Activated naive CD4-positive, alpha-beta T cell treated with anti-CD3 and anti-CD28 coated beads, Interleukin-2, amount 50 U/mL, for 16 hours (primary cell): ENCODE measurements at places on chromosomes 6 and 20.
A peak's percentile ranks its signal among the peaks of the same experiment; 100 is the strongest.

GRCh38 chr6:37155394-37156312 lies 14.3 kb upstream of the PIM1 start:
- DNase-seq: peak; percentile 51

DNA sequence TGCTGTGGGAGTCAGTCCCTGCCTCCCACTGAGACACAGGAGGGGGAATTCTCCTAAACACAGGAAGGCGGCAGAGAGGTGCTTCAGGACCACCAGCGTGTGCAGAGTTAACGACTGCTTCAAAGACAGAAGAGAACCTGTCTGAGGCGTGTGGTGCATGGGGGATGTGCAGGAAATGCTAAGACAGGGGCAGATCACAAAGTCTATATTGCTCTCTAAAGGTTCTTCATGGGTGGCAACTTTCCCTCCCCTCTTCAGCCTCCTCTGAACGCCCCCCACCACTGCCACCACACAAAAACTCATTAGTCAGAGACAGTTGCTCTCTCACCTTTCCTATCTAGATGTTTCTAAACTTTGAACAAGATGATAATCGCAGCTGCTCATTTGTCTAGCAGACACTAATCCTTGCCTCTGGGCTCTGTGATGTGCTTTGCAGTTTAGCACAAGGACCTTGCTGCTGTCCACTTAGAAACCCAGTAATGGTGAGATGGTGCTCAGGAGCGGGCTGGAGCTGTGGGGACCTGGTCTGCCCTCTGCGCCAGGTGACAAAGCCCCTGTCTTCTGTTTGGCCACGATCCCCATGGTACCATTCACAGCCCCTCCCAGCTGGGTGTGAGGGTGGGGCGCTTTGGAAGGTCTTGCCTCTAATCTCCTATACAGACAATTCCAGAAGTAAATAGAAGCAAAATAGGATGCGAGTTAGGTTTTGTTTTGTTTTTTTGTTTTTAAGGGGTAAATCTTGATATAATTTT lies 219.6 kb downstream of the NRN1 start:
- no peak for DNase-seq

GRCh38 chr6:14876778-14877613 lies 368.9 kb upstream of the JARID2 start:
- no peak for DNase-seq

DNA sequence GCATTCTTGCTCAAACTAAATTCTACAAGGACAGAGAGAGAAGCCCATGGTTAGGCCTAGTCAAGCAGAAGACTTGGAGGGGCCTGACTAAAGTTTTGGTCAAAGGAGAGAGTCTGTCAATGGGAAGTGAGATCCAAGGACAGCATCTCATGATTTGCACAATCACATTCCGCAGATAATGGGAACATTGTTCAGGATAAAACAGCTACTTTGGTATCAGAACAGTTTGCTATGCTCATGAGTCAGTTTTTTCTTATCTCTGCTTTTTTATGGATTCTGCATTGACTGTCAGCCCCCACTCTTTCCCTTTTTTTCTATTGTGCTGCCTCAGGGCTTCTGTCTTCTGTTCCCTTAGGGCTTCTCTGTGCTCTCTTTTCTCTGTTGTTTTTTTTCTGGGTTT lies 28.6 kb downstream of the AKAP7 start:
- no peak for DNase-seq

GRCh38 chr6:106474466-106474865 lies 113.9 kb downstream of the CRYBG1 start:
- no peak for DNase-seq

DNA sequence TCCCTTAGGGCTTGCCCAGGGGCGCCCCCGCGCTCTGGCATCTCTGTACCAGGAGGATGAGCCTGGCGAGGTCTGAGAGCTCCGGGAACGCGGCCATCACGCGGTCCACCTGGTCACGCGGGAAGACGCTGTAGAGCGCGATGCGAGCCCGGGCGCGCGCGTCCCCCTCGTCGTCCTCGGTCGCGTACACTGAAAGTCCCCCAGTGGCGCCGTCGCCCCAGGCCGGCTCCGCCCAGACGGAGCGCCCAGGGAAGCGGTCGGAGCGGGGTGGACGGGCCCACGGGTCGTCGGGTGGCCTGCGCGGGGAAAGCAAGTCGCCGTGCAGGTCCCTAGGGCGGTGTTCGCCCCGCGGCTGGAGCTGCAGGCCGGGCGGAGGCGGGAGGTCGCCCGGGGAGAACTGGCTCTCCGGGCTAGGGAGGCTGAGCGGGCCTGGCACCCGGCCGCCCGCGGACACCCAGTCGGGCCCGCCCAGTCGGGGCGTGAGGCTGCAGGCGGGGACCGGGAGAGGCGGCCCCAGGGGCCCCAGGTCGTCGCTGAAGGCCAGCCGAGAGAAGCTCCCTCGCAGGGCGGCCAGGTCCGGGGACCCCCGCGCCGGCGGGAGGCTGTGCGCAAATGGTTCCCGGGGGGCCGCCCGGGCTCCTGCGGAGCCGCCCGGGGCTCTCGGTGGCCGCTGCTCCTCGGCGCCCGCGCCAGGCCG lies 34.0 kb downstream of the ZC3H12D start:
- DNase-seq: no peak

DNA sequence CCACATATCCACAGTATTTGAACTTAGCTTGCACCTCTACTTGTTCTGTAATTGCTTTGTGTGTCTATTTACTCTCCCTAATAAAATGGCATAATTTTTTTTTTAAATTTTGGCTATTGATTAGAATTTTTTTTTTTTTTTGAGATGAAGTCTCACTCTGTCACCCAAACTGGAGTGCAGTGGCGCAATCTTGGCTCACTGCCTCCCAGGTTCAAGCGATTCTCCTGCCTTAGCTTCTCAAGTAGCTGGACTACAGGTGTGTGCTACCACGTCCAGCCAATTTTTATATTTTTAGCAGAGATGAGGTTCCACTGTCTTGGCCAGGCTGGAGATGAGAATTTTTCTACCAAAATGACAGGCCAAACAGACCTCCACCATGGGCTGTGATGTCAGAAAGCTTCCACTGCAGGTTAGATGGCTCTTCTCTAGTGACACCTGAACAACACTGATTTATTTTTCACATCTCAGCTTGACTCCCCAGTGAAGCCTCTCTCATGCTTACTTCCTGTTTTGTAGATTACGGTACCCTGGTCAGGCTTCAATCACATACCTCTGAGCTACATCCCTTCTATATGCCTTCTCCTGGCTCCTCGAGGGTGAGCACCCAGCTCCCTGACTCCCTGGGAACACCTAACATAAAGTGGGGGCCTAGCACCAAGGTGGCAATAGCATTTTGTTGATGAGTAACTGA lies 112.8 kb downstream of the ARHGAP18 start:
- DNase-seq: no peak

DNA sequence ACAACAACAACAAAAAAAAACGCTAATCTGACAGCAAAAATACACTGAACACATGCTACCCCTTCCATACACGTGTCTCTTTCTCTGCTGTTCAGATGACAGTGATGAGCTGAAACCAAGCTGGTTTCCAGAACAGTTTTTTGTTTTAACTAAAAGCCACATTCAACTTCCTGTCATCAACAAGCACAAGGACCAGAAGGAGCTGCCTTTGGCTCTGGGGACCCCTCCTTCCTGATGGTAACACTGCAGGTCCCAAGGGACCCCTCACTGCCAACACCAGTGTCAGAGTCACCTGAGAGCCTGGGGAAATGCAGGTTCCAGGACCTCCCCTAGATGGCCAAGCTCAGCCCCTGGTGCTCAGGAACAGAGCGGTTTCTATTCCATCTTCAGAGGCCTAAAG lies 6.0 kb downstream of the CST7 start:
- no peak for DNase-seq

DNA sequence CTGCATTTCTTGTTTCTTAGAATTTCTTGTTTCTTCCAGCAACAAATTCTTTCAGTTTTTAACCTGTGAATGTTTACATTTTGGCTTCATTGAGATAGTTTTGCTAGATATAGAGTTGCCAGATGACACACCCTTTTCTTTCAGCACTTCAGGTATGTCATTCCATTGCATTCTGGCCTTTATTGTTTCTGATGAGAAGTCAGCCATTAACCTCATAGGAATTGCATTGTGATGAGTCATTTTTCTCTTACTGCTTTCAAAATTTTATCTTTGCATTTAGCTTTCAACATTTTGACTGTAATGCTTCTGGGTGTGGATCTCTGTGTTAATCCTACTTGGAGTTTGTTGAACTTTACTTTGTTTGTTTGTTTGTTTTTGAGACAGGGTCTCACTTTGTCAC lies 440.3 kb upstream of the HS3ST5 start:
- no peak for DNase-seq

DNA sequence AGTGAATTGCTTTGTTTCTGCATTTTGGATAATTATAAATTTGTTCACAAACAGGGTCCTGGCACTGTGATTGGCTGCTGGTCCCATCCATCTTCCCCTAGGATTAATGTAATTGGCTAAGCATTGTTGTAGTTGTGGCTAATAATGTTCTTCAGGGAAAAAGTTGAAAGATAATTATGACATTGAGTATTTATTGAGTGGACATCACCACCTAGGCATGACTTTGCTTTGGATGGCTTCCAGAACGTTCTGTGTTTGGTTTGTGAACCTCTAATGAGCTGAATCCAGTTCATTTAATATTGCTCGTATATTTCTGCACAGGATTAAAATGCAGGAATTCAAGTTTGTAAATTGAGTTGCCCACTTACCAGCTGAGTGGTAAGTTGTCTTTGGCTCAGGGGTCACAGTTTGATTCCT lies 55.1 kb downstream of the ARID1B start:
- no peak for DNase-seq

- DNase-seq: peak; percentile 82
Observed at GRCh38 chr6:43771210-43771857, 1.3 kb downstream of the VEGFA start.

- DNase-seq: no peak
Observed at GRCh38 chr20:23507346-23507745, 16.4 kb downstream of the CST8 start.

DNA sequence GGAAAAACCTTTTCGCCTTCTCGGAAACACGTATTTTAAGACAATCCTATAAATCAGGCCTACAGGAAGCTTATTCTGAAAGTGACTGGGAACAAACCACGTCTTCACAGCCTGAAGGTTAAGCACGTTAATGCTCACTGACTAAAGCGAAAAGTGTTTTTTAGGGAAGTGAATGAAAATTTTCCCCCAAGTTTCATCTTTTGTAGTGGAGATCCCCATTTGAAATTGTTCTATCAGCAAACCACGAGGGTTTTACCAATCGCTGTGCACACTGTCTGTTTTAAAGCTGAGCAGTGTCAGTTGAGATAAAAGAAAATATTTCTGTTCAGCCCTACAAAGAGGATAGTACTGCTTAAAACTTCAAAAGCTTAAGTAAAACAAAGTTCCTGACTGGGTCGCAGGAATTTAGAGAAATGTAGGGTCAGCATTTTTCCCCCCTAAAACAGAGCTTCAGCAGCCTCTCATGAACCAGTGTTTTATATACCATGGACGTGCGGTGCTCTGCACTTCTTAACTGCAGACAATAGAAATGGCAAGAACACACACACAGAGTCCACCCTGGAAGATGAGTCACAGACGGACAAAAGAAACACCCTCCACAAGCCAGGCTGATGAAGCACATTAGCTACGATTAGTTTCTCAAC lies 34.9 kb downstream of the SLC22A23 start:
- DNase-seq: no peak

DNA sequence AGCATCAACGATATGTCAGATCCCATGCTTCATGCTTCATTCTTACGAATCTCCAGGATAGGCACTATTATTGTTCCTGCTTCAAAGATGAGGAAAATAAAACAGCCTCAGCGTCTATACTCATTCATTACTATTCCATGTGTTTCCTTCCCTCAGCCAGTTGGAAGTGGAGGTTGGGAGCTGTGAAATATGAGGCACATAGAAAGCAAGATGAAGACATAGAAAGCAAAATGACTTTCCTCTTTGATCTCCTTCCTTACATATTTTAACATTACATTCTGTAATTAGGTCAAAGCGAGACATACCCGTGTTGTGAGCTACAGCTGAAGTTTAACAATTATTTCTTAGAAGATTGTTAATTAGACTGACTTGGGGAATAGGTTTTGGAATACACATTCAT lies 125.4 kb downstream of the FYN start:
- DNase-seq: no peak

- peak; percentile 46 for DNase-seq
Observed at GRCh38 chr6:118810420-118811027, 83.4 kb upstream of the ASF1A start.

GRCh38 chr20:18004384-18005031 lies 35.7 kb downstream of the MGME1 start:
- no peak for DNase-seq

DNA sequence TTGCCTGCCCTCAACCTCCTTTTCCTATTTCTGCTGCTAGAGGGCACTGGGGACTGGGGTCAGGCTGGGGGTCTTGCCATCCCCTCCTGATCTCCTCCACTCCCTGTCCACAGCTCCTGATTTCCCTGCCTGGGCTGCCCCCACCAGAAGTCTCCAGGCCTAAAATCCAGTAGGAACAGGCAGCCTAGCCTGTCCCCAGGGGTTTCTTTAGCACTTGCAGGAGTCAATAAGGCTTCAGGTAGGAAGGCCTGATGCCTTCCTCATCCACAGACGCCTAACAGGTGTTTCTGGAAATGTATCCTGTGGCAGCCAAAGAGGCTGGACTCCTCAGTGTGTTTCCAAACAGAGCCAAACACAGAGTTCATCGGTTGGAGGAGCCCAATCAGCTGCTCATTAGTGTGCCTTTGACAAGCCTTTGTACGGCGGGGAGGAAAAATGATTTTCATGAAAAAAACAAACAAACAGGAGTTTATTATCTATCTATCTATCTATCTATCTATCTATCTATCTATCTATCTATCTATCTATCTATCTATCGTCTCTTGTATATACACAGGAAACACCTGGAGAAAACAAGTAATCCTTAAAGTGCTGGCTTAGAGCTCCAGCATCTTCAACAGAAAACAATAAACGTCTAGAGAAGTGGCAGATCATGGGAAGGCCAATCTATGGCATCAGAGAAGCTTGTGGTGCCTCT lies 3.7 kb upstream of the RAET1E start:
- no peak for DNase-seq

DNA sequence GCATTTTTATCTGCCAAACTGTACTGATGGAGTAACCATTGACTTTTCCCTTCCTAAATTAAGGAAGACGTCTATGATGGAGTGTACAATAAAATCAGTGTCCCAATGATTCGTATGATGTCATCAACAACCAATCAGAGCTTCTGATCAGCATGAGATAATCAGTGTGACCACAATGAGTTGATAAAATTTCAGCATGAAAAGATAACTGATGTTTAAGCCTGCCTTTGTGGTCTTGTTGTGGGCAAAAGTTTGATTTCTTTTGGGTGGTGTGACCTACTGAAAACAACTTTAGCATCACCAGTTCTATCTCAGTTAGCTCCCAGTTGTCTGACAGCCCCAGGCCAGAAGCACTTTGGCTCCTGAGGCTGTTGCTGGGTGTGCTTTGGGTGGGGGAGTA lies 3.3 kb downstream of the PCIF1 start:
- DNase-seq: no peak

DNA sequence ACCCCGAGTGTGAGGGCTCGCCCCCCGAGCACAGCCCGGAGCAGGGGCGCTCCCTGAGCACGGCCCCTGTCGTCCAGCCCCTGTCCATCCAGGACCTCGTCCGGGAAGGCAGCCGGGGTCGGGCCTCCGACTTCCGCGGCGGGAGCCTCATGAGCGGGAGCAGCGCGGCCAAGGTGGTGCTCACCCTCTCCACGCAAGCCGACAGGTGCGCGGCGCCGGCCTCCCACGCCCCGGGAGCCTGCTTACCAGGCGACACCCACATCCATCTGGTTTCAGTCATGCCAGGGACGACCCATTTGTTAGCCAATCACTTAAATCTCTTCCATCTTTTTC lies 73.5 kb upstream of the PBOV1 start:
- no peak for DNase-seq
